ENCODE measurements at places on chromosomes 11 and 22.

DNA sequence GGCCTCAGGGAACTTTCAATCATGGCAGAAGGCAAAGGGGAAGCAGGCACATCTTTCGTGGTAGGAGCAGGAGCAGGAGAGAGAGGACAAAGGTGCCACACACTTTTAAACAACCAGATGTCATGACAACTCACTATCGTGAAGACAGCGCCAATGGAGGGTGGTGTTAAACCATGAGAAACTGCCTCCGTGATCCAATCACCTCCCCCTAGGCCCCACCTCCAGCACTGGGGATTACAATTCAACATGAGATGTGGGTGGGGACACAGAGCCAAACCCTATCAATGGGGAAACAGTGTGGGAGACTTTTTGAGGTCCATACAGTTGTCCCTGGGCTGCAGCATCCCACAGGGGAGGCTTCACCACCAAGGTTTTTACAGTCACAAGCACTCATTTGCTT, 41.9 kb upstream of the CFAP300 start:
- DNase-seq: no peak

DNA sequence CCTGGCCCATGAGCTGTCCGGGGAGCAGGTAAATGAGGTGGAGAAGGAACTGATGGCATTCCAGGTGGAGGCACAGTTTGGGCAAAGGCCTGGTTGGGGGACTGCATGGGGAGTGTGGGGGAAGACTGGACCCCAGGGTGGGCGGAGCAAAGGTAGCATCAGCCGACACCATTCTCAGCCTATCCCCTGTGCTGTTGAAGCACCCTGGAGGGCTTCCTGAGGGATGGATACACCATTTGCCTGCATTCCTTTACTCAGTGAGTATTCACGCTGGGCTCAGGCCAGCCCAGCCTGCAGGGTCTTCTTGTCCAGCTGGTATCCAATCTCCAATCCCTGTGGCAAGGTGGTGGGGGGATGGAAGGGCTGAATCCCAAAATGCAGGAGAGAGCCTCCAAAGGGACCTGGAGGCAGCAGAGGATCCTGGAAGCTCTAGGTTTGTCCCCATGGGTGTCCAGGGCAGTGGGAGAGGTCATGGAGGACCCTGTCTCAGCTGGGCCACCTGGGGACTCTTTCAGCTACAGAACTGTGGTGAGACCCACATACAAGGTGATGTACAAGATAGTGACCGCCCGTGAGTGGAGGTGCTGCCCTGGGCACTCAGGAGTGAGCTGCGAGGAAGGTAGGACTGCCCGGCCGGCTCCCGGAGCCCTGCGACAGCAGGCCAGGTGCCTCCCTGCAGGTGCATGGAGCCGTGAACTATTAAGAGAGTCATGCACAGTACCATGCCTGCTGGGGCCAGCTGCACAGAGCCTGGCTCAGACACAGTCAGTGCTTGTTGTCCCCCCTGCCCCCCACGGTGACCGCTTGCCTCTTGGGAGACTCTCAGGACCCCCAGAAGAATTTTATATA, 9.5 kb downstream of the EMID1 start:
- DNase-seq: no peak

- no peak for DNase-seq
These were observed 79.5 kb downstream of the TIMP3 start for GRCh38 chr22:32880893-32881596.

DNA sequence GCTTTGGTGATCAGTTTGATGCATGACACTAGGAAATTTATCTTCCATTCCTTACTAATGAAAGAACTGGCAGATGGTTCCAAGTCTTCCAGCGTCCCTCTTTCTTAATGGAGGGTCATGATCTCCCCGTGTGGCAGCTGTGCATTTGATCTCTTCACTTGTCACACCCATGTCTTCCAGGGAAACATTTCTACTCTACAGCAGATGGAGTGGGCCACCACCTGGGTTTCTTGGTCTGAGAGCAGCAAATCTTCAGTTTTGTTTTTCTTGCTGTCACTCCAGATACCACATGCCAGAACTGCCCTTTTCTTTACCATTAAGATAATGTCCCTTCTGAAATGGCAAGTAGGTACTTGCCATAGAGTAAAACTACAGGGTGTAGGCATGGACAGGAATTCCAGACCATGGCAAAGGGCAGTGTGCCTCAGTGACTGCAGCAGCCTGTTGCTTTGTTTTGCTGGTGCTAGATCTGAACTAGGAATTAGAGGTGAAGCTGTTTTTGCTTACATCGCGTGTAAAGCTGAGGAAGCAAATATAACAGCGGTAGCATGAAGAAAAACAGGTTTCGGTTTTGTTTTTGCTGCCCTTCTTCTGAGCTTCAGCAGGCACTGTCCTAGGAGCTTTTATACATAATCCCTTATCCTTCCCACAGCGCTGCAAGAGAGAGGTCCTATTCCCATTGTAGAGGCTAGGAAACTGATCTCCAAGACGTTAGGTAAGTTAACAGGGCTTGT, 20.7 kb upstream of the C11orf96 start:
- DNase-seq: no peak

DNA sequence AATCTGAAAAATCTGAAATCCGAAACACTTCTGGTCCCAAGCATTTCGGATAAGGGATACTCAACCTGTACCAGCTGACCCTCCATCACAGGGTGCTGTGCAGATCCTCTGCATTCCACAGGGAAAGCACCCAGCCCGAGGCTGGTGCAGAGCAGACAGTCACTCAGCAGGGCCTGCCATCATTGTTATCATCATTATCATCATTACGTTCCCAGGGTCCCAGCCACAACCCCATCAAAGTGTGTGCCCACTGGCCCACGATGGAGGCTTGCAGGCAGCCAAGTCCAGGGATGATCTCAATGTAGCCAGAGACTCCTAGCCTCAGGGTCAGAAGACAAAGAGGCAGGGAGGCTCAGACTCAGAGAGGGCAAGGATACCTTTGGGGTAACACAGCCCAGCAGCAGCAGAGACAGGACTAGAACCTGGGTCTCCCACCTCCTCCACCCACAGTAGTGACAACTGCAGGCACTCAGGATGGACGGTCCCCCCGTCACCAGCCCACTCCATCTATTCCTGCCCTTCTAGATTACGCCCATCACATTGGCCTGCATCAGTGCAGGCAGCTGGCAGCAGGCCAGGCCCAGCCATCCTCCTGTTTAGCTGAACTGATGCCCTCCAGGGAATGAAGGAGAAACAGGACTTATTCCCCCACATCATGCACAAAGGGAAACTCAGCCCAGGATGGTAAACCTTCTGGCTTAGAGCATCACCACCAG, 10.3 kb downstream of the GAL3ST1 start:
- no peak for DNase-seq

- no peak for DNase-seq
These were observed 127.7 kb downstream of the MAML2 start for GRCh38 chr11:96215110-96215782.

- no peak for DNase-seq
These were observed 25.8 kb downstream of the CDPF1 start for GRCh38 chr22:46224044-46224897.

DNA sequence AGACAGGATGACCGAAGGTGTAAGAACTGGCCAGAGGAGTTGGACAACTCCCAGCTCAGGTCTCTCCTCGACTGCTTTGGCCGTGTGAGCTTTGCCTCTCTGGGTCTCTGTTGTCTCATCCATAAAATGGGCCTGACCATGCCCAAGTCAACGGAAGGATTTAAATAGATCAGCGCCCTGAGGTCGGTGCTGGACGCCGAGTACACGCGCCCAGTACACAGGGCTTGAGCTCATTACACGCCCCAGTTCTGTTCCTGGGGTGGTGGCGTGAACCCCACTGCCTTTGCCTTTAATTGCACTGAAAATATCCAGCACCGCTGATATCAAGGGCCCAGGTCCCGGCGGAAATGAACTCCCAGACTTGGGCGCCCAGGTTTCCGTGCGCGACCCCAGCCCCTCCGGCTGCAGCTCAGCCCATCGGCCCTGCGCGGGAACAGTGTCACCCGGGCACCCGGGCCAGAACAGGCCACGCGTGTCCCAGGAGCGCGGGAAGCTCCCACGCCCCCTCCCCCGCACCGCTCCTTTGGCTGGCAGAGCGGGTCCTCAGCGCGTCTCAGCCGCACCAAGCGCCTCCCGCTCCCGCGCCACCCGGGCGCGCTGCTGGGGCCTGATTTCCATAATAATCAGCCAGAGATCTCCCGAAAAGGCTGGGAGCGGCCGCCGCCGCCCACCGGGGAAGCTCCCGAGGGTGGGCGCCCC, 42.2 kb downstream of the CYTH4 start:
- DNase-seq: no peak

DNA sequence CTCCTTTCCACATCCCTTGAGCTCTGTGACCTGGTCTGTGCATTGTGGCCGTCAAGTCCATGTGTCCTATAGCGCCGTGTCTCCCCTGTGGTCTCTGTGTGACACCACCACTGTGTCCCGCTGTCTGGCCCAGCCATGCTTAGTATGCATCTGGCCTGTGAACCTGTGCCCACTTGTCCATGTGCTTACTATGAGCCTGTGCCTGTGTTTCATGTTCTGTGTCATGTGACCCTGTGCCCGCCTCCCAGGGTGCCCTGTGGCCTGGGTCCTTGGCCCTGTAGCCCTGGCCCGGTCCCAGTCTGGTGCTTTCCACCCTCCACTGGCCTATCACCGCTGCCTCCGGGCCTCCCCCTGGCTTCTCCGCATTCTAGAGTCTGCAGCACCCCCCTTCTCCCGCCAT, 80.6 kb downstream of the CCDC83 start:
- no peak for DNase-seq

DNA sequence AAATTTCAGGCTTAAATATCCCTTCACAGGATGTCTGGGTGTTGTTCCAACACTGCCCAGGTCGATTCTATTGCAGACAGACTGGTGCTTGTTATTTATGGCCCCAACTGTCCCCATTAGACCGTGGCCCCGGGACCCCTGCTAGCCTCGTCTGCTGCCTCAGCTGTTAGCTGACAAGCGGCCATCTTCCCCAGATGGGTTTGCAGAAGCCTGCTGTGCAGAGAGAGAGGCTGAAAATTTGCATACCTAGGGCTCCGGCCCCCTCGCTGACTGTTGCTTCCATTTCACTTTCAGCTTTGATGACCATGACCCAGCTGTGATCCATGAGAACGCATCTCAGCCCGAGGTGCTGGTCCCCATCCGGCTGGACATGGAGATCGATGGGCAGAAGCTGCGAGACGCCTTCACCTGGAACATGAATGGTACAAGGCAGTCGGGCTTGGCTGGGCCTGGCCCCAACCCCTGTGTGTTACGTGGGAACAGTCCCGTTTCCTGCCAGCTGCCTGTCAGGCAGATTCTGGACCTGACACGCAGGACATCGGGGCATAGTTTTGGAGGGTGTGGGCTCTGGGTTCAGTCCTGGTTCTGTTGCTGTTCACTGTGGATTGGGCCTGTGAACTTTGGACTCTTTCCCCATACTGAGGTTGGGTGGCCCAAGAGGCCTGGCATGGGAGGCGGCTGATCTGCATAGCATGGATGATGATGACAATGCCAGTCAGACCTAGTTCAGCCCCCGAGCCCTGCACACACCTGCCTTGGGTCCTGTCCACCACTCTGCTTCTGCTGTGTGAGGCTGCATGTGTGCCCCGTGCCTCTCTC, 16.4 kb downstream of the SMARCB1 start:
- DNase-seq: no peak

- DNase-seq: no peak
These were observed 1.7 kb downstream of the MMP11 start for GRCh38 chr22:23774114-23774921.

DNA sequence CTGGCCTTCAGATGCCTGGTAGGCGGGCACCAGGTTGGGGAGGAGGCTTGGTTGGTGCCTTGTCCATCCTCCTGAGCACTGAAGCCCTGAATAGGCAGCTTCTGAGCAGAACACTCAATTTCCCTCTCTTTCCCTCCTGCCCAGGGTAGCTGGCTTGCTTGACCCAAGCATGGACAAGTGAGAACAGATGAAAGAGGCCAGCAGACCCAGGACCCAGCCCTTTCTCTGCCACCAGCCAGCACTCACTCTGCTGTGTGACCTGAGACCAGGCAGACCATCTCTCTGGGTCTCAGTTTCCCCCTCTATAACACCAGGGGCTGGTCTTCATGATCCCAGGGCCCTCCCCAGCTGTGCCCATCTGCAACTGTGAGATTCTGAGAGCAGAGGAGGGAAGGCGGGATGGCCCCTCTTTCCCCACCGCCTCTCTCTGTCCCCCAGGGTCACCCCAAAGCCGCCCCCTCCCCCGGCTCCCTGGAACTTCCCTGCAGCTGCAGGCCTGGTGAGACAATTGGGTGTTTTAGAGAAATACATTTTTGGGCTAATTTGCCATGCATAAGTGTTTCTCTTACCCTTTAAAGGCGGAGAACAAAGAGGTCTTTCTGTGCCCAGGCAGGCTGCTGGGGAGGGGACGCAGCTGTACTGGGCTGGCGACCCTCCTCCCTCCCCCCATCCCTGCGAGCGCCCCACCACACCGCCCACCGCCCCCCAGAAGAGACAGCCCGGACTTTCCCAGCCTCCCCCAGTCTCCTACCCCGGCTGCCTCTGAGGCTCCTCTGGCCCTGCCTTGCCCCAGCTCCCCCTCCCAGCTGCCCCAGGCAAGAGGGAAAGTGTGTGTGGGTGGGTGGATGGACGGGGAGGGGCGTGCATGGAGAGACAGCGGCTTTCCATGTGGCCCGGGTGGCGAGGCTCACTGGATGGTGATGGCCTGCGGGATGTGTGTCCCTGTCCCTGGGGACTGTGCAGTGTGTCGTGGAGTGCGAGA, 30.8 kb upstream of the PICK1 start:
- DNase-seq: no peak

DNA sequence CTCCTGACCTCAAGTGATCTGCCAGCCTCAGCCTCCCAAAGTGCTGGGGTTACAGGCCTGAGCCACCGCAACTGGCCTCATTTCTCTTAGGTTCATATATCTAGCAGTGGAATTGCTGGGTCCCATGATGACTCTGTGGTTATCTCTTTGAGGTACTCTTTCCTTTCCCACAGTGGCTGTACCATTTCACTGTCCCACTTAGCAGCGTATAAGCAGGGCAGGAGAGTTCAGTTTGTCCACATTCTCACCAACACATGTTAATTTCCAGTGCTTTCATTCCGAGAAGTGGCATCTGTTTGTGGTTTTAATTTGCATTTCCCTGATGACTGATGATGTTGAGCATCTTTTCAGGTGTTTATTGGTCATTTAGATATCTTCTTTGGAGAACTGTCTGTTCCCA, 16.4 kb downstream of the PRR5 start:
- no peak for DNase-seq

DNA sequence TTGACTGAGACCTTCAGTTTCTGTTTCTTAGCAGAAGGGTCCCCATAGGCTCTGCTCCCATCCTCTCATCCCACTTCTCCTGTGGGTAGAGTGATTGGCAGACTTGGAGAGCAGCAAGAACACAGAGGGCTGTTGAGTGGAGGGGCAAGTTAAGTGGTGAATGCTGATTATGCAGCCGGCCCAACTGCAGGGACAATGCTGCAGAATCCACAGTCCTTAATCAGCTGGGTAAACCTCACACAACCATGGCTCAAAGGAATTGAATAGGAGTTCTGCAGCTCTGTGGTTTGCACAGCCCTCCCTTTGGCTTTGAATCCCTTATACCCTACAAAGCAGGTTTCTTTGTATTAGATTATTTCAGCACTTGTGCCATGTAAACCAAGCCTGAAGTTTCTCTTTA, 161.1 kb downstream of the NAV2 start:
- peak; percentile 54 for DNase-seq

GRCh38 chr11:78229106-78229505, 40.4 kb downstream of the USP35 start:
- peak; percentile 58 for DNase-seq
